ENCODE measurements at places on chromosomes 2 and 18. TPM values are rescaled to one million over a fixed set of nuclear protein-coding genes. Genes with fewer than 3 reads are reported as not detected.

DNA sequence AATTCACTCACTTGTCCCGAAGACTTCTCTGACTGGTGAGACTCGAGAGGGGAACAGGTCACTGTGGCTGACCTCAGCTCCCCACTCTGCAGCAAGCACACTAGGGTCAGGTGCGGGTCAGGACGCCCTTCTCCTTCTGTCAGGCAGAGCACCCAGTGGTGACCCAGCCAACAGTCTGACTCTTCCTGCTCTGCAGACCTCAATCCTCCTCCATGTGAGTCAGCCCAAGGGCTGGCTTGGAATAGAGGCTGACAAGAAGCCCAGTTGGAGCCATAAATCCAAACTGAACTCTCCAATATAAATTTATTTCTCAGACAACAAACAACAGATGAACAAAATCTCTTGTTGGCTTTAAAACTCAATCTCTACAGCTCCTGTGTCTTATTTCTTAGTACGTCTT, 253.1 kb downstream of the SH3BP4 start:
- H3K36me3 ChIP-seq = no peaks in the 10 kb centered on the region
- no peaks in the 10 kb centered on the region for H3K27me3 ChIP-seq
- DNase-seq = no peak
- H3K4me1 ChIP-seq = no peaks in the 10 kb centered on the region
- H3K27ac ChIP-seq = no peak overlapping the region
- no peak overlapping the region for H3K4me3 ChIP-seq

GRCh38 chr2:211093743-211094303, 537.4 kb downstream of the CPS1 start:
- no peak overlapping the region for H3K27ac ChIP-seq
- H3K27me3 ChIP-seq = no peaks in the 10 kb centered on the region
- H3K4me3 ChIP-seq = no peak overlapping the region
- no peak for DNase-seq
- no peaks in the 10 kb centered on the region for H3K36me3 ChIP-seq
- H3K4me1 ChIP-seq = no peaks in the 10 kb centered on the region

The CFAP221 gene
- total RNA-seq = 11.5 TPM

DNA sequence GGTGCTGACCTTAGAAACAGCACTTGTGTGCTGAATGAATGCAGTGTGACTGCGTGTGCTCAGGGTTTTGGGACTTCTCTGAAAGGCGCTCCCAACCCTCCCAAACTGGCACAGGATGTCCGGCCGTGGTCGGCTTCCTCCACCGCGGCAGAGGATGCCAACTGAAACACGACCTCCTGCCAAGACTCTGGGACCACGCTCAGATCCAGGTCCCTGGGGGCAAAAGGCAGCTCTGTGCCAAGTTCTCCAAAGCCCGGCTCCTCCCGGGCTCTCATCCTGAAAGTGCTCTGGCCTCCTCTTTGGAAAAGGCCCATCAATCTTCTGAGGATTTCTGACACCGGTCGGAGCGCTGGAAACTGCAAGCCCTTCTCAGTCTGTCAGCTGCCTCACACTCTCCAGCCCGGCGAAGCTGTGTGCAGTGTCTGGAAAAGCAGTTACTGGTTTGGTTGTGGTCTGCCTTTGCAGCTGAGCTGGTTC, 32.3 kb upstream of the ZBTB7C start:
- no peaks in the 10 kb centered on the region for H3K27me3 ChIP-seq
- no peak overlapping the region for H3K4me3 ChIP-seq
- DNase-seq = peak; percentile 76
- no peak overlapping the region for H3K27ac ChIP-seq

The MITD1 gene
- total RNA-seq = 20.8 TPM

The PLCL1 gene
- 11.8 TPM for total RNA-seq

The IL37 gene
- total RNA-seq = not detected

DNA sequence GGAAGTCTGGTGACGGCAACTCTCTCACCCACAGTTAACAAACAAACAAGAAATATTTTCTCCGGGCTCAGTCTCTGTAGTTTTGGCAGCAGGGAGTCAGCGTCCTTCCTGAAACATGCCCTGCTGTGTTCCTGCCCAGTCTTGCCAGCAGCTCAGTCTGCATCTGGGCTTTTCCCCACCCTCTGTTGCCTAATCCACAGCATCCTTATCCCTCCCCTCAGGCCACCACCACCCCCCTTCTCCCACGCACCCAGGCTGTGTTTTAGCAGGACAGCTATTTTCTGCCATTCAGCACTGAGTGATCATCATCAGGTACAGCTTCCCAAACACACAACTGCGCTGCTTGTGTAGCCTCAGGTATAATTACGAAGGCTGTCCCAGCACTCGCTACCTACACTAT, 168.2 kb downstream of the DPP10 start:
- no peaks in the 10 kb centered on the region for H3K36me3 ChIP-seq
- no peak overlapping the region for H3K27ac ChIP-seq
- no peaks in the 10 kb centered on the region for H3K27me3 ChIP-seq
- no peak overlapping the region for H3K4me3 ChIP-seq

The ZNF2 gene
- 5.0 TPM for total RNA-seq
